ENCODE measurements at places on chromosomes 1 and 21.

DNA sequence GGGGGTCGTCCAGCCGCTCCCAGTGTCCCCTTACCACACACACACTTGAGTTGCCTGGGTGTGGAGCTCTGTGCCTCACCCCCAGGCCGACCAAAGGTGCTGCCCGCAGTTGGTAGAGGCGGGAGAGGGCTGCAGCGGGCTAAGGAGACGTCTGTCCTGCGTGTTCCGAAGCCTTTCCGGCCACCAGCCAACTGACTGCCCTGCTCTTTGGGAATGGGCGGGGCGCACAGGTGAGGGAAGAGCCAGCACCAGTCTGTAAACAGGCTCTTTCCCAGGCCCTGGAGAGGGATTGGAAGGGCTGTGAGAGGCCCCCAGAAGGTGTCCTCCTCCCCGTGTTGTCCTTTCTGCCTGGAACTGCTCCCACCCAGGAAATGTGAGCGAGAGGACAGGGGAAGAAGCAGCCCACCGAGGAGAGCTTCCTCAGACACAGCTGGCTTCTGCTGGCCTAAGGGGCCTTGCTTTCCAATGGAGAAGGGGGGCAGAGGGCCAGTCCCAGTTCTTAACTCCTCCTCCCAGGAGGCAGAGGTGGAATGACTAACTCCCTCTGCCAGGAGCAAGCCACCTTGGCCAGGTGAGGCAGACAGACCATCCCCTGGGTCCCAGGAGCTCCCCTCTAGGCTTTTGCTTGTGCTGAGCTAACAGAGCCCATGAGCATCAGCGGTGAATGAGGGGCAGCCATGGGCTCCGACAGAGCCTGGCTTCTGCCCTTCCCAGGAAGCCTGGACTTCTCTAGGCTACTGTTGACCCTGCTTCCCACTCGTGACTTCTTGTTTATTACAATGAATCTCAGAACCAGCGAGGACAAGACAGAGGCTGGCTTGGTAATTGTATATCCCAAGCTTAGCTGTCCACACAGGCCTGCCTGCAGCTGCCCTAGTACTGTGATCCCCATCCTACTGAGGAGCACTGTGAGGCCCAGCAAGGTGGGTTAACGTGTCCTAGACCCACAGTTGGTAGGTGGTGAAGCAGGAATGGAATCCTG, 158.1 kb upstream of the COA6 start:
- DNase-seq: no peak

- DNase-seq: no peak
These were observed 1557.4 kb downstream of the PLA2G4A start for GRCh38 chr1:188386161-188386560.

- no peak for DNase-seq
These were observed 91.9 kb downstream of the PCBP3 start for GRCh38 chr21:45735259-45736000.

GRCh38 chr21:42302076-42302650, 13.0 kb downstream of the TFF3 start:
- DNase-seq: no peak

DNA sequence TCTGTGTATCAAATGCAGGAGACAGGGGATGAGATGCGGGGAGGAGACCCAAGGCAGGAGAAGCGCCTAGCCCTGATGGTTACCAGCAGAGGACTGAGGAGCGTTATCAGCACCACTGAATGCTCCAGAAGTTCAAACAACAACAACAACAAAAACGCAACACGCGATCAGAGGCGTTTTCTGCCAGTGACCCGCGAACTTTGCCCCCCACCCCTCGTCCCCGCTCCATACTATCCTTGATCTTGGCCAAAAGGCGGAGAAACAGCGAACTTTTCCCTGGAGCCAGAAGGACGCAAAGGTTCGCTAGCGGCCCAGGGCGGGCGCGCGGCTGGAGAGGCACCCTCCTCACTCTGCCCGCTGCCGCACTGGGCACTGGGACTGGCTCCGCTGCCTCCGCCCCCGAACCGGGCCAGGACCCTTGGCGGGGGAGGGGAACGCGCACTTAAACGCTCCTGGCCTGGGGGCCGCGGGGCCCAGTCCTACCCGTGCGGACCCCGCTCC, 699 bp downstream of the ECHDC2 start:
- DNase-seq: no peak
